T-helper 9 cell (primary cell): ENCODE measurements at places on chromosomes 5 and 9.

DNA sequence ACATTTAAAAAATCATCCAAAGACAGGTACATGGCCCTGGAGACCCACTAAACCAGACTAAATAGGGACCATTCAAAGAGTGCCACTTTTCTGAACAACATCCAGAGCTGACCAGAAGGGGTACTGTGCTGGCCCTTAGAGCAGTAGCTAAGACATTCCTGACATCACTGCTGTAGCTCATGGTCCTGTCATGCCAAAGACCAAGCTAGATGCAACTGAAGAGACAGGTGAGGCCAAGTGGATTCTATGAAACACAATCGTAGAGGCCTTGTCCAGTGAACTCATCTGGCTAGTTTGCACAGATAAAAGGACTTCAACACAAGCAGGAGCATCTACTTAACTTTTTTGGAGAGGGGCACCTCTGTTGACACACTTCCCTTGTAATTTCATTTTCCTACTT, 43.3 kb downstream of the G3BP1 start:
- no peak for DNase-seq

GRCh38 chr9:89048616-89049015, 57.3 kb downstream of the S1PR3 start:
- DNase-seq: no peak

DNA sequence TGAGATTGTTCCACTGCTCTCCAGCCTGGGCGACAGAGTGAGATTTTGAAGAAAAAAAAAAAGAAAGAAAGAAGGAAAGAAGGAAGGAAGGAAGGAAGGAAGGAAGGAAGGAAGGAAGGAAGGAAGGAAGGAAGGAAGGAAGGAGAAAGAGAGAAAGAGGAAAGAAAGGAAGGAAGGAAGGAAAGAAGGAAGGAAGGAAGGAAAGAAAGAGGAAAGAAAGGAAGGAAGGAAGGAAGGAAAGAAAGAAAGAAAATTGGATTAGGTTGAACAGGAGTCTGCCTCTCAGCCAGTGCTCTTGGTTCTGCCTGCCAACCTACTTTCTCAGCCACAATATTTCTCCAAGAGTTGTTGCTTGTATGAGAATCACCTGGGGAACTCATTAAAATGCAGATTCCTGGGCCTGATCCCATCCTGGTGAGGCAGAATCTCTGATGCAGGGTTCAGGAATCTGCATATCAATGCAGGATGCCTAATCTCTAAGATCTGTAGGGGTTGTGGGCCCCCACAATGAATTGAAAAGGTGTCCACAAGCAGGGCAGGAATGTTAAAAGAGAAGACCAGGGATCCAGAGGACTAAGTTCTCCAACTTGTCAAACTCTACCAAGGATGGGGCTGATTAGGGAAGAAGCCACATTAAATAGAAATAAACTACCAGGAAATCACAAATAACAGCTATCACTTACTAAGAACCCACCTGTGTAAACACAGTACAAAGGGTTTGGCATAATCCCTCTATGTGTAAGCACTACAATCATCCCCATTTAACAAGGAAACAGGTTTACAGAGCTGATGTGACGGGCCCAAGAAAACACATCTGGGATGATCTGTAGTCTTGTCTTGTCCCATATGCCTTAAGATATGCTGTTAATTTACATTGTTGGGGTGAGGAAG, 23.4 kb upstream of the GALNT10 start:
- no peak for DNase-seq

- no peak for DNase-seq
These were observed at the start of gene PCDHA12 for GRCh38 chr5:140875085-140876065. TSS of gene PCDHA12 (plus strand) at chr5:140875308. CDS start at chr5:140875473, 165 bp downstream.

DNA sequence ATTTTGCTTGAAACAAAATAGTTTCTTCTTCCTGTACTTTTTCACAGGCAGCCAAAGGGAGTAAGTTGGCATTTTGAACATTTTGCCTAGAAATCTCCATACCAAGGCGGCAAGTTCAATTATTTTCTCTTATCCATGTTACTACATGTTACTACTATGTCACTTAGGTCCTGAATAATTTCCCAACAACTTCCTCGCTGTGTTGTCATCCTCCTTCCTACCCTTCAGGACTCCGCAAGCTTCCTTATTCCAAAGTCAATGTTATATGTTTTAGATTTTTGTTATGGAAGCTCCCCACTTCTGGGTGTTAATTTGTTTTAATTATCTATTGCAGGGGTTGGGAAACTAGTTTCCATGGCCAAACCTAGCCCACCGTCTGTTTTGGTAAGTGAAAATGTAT, 9.9 kb upstream of the B4GALT1 start:
- no peak for DNase-seq

DNA sequence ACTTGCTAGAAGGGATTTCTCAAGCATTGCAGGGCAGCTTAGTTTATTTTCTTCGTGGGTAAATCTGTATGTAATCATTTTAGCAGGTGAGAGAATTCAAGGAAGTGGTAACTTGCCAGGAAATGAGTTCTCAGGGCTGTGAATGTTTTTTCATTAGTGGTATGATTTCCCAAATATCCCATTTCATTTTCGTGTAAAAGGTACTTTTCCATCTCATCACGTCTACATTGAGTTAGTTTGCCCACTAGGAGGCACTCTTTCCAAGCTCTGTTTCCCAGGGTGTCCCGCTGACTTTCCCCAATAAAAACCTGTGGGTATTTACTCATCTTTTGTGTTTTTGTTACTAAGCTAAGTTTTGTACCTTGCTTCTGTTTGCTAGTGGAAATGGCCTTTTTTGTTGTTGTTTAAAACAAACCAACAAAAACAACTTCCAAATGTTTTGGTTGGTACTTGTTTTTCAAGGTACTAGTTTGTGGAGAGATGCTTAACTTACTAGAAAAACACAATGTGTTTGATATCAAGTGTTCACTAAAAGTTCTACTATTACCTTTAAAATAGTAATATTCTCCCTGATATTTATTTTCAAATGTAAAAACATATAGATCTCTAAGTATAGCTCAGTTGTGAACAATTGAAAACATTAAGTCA, 373.6 kb downstream of the ADGRV1 start:
- peak; percentile 2 for DNase-seq
